ENCODE measurements at places on chromosomes 3 and 15. TPM values are rescaled to one million over a fixed set of nuclear protein-coding genes. Genes with fewer than 3 reads are reported as not detected.

DNA sequence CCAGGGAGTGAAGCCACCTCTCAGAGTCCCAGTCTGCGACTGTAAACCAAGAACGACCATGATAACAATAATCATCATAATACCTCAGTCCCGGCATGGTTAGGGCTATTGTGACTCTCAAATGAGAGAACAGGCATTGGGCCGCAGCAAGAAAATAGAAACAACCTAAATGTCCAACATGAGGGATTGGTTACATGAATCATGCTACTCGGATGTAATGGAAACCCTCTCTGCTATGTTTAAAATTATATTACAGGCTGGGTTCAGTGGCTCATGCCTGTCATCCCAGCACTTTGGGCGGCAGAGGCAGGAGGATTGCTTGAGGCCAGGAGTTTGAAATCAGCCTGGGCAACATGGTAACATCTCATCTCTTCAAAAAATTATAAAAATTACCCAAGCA lies 2.8 kb downstream of the CPN2 start:
- DNase-seq: no peak
- no peak overlapping the region for H3K4me3 ChIP-seq
- H3K36me3 ChIP-seq: no peaks in the 10 kb centered on the region
- H3K27ac ChIP-seq: no peak overlapping the region
- no peaks in the 10 kb centered on the region for H3K27me3 ChIP-seq

- H3K27ac ChIP-seq: no peak overlapping the region
- H3K4me1 ChIP-seq: no peaks in the 10 kb centered on the region
- H3K36me3 ChIP-seq: no peaks in the 10 kb centered on the region
- no peak for DNase-seq
- no peaks in the 10 kb centered on the region for H3K27me3 ChIP-seq
Observed at GRCh38 chr3:34919025-34919424, 720.3 kb upstream of the ARPP21 start.

DNA sequence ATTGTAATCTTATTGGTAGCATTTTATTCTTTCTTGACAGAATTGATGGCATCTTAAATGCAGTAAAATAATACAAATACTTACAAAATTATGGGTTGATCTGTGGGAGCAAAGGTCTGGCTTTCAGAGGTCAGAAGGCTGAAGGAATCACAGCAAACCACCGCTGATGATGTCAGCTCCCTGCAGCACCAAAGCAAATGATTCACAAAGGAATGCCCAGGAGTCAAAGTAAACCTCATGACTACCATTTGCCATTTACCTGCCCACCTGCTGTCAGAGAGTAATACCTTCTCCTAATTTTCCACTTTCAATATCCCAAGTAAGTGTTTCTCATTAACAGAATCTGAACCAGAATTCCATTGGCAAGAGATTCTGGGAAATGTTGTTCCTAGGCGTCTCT lies 46.1 kb downstream of the CPA3 start:
- no peaks in the 10 kb centered on the region for H3K36me3 ChIP-seq
- no peak overlapping the region for H3K4me3 ChIP-seq
- H3K27me3 ChIP-seq: no peaks in the 10 kb centered on the region

- DNase-seq: no peak
- H3K27ac ChIP-seq: peak overlapping the region; percentile 10
- peaks cover 17% of the 10 kb centered on the region for H3K4me1 ChIP-seq
- H3K36me3 ChIP-seq: no peaks in the 10 kb centered on the region
Observed at GRCh38 chr3:172227340-172228035, 188.1 kb downstream of the FNDC3B start.

- H3K27ac ChIP-seq: peak overlapping the region; percentile 48
- DNase-seq: peak; percentile 80
- H3K36me3 ChIP-seq: no peaks in the 10 kb centered on the region
- H3K4me3 ChIP-seq: no peak overlapping the region
- no peaks in the 10 kb centered on the region for H3K27me3 ChIP-seq
- H3K4me1 ChIP-seq: peaks cover 41% of the 10 kb centered on the region
Observed at GRCh38 chr3:139533781-139534454, 5.6 kb downstream of the RBP1 start.

DNA sequence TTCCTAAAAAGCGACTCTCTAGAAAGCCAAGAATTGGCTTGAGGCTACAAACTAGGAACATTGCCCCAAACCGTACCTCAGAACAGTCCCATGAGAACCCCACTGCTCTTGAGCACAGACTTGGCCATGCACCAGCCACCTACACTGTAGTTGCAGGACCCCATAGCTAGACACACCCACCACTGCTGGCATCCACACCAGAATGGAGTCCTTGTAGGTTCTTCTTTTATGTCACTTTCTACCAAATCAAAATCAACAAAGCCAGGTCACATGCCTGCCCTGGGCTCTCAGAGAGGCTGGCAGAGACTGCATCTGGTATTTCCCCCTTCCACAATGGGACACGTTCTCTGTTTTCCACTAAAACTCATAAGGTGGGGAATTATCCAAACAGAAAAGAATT lies 290.5 kb downstream of the SHOX2 start:
- no peaks in the 10 kb centered on the region for H3K4me1 ChIP-seq
- H3K27me3 ChIP-seq: no peaks in the 10 kb centered on the region
- H3K36me3 ChIP-seq: no peaks in the 10 kb centered on the region

DNA sequence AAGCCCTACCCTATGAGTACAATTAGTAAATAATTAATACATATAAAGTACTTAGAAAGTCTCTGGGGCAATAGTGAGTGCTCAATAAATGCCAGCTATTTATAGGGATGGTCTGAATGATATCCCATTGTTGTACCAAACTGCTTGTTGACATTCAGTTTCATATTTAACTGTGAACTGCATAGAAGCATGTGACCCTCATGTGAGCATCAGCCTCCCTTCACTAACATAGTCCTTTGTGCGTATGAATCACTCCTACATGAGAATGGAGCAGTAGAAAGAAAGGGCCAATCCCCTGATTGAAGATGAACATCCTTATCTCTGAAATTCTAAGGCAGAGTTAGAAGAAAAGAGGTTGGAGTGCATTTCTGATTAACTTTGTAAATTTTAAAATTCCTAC lies 68.7 kb upstream of the ATP10A start:
- peaks cover 3% of the 10 kb centered on the region for H3K4me1 ChIP-seq
- H3K27ac ChIP-seq: no peak overlapping the region
- no peak overlapping the region for H3K4me3 ChIP-seq
- H3K27me3 ChIP-seq: no peaks in the 10 kb centered on the region

DNA sequence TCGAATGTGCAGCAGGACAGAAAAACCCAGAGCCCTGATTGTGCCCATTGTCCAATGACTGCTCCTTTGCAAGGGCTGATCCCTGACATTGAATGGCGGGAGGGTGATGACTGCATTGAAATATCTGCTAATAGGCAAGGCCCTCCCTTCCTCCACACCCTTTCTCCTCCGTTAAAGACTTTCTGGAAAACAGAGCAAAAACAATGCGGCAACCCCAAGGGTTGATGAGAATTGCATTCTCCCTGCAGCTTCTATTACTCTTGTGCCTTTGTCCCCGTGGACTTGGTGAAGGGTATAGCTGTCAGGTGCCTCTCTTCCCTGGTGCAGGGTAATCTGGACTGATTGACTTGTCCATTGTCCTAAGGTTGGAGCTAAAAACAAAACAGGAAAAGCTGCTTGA lies 71.8 kb downstream of the THSD4 start:
- H3K4me3 ChIP-seq: no peak overlapping the region
- no peaks in the 10 kb centered on the region for H3K27me3 ChIP-seq
- H3K4me1 ChIP-seq: no peaks in the 10 kb centered on the region
- no peak for DNase-seq
- H3K36me3 ChIP-seq: no peaks in the 10 kb centered on the region
- H3K27ac ChIP-seq: no peak overlapping the region

DNA sequence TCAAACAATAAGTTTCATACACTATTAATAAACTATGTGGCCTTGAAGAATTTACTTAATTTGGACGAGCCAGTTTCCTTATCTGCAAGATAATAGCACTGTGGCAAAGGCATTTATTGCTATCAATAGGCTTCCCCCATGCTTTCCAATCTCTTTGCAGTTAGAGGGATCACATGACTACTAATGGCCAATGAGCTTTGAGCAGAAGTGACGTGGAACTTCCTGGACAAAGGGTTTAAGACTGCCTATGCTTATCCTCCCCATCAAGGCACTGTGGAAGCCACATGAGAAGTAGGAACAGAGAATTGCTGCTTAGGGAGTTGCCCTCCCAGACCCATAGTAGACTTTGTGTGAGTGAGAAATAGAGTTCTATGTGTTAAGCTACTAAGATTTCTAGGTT lies 16.7 kb upstream of the ZMAT3 start:
- no peaks in the 10 kb centered on the region for H3K4me1 ChIP-seq
- DNase-seq: peak; percentile 73
- H3K4me3 ChIP-seq: no peak overlapping the region
- no peaks in the 10 kb centered on the region for H3K36me3 ChIP-seq
- H3K27me3 ChIP-seq: no peaks in the 10 kb centered on the region

DNA sequence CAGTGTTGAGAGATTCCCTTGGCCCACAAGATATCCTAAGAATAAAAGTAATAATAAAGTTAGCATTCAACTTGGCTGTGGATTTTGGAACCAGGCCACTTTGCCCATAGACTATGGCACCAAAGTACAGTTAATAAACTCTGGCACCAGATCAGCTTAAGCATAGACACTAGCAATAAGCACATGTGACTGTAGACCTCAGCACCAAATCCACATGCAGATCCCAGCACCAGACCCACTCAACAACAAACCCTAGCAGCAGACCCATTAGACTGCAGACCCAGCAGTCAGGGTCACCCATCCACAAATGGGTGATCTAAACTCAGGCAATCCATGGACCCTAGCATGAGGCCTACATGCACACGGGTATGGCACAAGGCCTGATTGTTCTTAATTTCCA lies 384.8 kb upstream of the CADM2 start:
- no peak for DNase-seq
- H3K36me3 ChIP-seq: no peaks in the 10 kb centered on the region
- no peaks in the 10 kb centered on the region for H3K27me3 ChIP-seq

DNA sequence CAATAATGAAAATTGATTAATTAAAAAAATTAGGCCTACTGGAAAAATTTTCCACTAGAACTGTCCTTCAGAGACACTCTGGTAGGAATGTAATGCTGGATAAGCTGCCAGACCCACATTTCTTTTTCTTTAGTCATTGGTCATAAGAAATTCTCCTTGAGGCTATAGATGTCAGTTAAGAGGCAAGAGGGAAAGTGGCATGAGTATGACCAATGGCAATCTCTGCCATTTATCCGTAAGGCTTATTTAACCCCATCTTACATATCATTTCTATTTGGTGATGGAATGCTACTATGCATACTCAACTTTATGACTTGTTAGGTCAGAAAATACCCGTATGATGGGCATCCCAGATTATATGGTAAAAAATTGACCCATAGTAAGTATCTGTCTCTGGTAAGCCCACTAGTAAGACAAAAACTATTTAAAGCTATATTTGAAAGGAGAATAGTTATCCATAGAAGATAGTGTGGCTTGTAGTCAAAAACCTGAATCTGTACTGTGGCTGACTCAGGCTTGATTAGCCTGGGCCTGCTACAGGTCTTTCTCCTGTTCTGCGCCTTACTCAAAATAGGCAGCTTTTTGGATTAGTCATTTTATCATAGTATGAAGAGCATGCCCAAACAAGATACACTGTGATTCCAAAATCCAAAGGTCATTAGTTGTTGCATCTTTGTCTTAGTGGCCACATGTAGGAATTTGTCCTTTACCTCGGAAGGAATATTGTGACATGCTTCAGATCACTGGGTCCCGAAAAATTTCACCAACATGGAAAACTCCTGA lies 314.7 kb downstream of the PYDC2 start:
- no peaks in the 10 kb centered on the region for H3K27me3 ChIP-seq
- H3K36me3 ChIP-seq: no peaks in the 10 kb centered on the region
- H3K27ac ChIP-seq: no peak overlapping the region
- no peak for DNase-seq
- no peaks in the 10 kb centered on the region for H3K4me1 ChIP-seq
- no peak overlapping the region for H3K4me3 ChIP-seq

GRCh38 chr15:41396111-41396510 lies 6.2 kb downstream of the NDUFAF1 start:
- H3K4me1 ChIP-seq: no peaks in the 10 kb centered on the region
- no peak for DNase-seq
- no peaks in the 10 kb centered on the region for H3K36me3 ChIP-seq
- no peaks in the 10 kb centered on the region for H3K27me3 ChIP-seq
- no peak overlapping the region for H3K4me3 ChIP-seq

GRCh38 chr15:67146875-67147381 lies 81.5 kb downstream of the SMAD3 start:
- no peak overlapping the region for H3K27ac ChIP-seq
- no peaks in the 10 kb centered on the region for H3K27me3 ChIP-seq
- H3K4me1 ChIP-seq: peaks cover 37% of the 10 kb centered on the region
- DNase-seq: no peak

GRCh38 chr3:183303690-183304089 lies 50.6 kb downstream of the B3GNT5 start:
- no peak overlapping the region for H3K4me3 ChIP-seq
- no peaks in the 10 kb centered on the region for H3K27me3 ChIP-seq
- H3K36me3 ChIP-seq: no peaks in the 10 kb centered on the region
- H3K4me1 ChIP-seq: no peaks in the 10 kb centered on the region

GRCh38 chr15:57503911-57504598 lies 87.6 kb upstream of the MYZAP start:
- no peak overlapping the region for H3K4me3 ChIP-seq
- no peaks in the 10 kb centered on the region for H3K36me3 ChIP-seq

GRCh38 chr3:88141458-88142083 lies 8.2 kb upstream of the C3orf38 start:
- no peak overlapping the region for H3K4me3 ChIP-seq
- H3K4me1 ChIP-seq: peaks cover 3% of the 10 kb centered on the region
- no peak for DNase-seq
- no peak overlapping the region for H3K27ac ChIP-seq
- no peaks in the 10 kb centered on the region for H3K36me3 ChIP-seq
- H3K27me3 ChIP-seq: no peaks in the 10 kb centered on the region

- H3K27ac ChIP-seq: no peak overlapping the region
- peaks cover 14% of the 10 kb centered on the region for H3K4me1 ChIP-seq
- no peaks in the 10 kb centered on the region for H3K36me3 ChIP-seq
- H3K27me3 ChIP-seq: no peaks in the 10 kb centered on the region
Observed at GRCh38 chr3:73026111-73026759, 29.6 kb downstream of the PPP4R2 start.

Gene ZNF35
- 19.8 TPM for total RNA-seq

Gene ASB14
- total RNA-seq: 1.2 TPM

Gene PLCB2
- total RNA-seq: 8.8 TPM

Gene OXTR
- 4.2 TPM for total RNA-seq

Gene FAH
- 75.0 TPM for total RNA-seq

Gene VWA5B2
- total RNA-seq: 13.8 TPM

Gene CCR9
- total RNA-seq: 0.19 TPM

Gene GFM1
- total RNA-seq: 76.6 TPM

Gene GCNT3
- 2.5 TPM for total RNA-seq

Measured in testis (tissue), 5 donors.